Stimulated activated CD4-positive, alpha-beta T cell treated with anti-CD3 and anti-CD28 coated beads, Interleukin-12 subunit alpha, Interleukin-12 subunit beta, amount 100 ng/mL, for 48 hours (primary cell): ENCODE measurements at places on chromosomes 13 and 19.

DNA sequence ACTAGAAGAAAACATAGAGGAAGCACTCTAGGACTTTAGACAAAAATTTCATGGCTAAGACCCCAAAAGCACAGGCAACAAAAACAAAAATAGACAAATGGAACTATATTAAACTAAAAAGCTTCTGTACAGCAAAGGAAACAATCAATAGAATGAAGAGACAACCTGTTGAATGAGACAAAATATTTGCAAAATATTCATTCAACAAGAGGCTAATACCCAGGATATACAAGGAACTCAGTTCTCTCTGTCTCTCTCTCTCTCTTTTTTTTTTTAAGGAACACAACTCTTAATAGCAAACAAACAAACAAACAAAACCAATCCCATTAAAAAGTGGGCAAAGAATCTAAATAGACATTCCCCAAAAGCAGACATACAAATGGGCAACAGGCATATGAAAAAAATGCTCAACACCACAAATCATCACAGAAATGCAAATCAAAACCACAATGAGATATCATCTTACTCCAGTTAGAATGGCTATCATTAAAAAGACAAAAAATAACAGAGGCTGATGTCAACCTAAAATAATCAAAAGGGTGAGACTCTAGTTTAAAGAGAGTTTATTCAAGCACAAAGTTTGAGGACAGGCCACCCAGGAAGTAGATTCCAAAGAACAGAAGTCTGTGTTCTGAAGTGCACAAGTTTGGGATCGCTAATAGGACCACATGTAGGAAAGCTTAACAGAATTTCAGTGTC is 27.1 kb upstream of the SLC7A9 start:
- DNase-seq = no peak

DNA sequence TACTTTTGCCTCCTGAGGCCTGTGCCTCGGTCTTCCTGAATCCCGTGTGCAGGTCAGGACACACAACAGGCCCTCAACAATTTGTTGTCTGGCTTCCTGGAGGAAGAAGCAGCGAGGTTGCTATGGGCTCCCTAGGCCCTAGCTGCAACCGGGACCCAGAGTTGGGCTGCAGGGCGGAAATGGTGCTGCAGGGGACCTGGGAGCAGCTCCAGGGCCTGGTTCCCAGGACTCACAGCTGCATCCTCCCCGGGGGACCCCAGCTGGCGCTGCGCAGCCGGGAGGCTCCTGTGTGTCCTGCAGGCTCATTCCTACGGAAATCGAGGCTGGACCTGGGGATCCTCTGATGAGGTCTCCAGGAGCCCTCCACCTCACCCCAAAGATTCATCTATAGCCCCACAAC is 999 bp upstream of the TNFAIP8L1 start:
- no peak for DNase-seq

- DNase-seq = peak; percentile 61
Observed at GRCh38 chr19:1248786-1249297, 459 bp downstream of the MIDN start.

DNA sequence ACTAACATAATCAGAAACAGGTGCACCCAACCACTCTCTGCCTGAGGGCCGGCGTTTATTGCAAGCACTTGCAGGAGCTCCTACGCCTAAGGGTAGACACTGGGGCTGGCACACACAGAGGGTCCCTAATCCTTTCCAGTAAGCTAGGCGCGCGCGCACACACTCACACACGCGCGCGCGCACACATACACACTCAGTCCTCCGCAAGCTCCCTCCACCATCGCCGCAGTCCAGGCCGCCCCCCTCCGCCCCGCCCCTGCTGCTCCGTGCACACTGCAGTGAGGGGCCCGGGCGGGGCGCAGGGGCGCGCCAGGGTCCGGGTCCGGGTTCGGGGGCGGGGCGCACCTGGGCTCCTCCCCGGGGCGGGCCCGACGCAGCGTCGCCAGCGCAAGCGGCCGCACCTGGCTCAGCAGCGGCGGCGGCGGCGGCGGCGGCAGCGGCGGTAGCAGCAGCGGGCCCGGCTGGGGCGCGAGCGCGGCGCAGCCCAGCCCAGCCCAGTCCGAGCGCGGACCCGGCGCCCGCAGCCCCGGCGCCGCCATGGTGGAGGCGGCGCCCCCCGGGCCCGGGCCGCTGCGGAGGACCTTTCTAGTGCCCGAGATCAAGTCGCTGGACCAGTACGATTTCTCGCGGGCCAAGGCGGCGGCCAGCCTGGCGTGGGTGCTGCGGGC is at the start of gene CAMSAP3:
Gene CAMSAP3, plus strand, starts transcription at position 398 of the 668 bp plus-strand sequence. Its CDS starts 140 bp downstream, at position 538.
- peak; percentile 30 for DNase-seq

- DNase-seq = no peak
Observed at GRCh38 chr13:102693776-102694175, 1.1 kb downstream of the METTL21C start.

DNA sequence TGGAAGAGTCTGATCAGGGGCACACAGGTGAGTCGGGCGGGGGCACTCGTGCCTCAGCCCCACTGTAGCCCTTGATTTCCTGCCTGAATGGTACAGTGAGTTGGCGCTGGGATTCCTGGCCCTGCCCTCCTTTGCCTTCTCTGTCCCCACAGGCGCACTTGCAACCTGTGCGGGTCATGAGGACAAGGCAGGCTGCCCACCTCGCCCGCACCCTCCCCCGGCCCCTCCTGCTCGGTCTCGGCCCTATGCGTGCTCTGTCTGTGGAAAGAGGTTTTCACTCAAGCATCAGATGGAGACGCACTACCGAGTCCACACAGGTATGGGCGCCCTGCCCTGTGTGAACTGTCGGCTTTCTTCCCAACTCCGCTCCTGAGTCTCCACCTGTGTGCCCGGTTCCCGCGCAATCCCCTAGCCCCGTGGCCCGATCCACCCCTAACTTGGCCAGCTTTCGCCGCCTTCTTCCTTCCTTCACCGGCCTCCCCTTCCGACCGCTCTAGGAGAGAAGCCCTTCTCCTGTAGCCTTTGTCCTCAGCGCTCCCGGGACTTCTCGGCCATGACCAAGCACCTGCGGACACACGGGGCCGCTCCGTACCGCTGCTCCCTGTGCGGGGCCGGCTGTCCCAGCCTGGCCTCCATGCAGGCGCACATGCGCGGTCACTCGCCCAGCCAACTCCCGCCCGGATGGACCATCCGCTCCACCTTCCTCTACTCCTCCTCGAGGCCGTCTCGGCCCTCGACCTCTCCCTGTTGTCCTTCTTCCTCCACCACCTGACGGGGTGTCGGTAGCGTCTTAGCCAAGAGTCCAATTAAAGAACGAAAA is 1.6 kb upstream of the KMT2B start:
- DNase-seq = no peak

DNA sequence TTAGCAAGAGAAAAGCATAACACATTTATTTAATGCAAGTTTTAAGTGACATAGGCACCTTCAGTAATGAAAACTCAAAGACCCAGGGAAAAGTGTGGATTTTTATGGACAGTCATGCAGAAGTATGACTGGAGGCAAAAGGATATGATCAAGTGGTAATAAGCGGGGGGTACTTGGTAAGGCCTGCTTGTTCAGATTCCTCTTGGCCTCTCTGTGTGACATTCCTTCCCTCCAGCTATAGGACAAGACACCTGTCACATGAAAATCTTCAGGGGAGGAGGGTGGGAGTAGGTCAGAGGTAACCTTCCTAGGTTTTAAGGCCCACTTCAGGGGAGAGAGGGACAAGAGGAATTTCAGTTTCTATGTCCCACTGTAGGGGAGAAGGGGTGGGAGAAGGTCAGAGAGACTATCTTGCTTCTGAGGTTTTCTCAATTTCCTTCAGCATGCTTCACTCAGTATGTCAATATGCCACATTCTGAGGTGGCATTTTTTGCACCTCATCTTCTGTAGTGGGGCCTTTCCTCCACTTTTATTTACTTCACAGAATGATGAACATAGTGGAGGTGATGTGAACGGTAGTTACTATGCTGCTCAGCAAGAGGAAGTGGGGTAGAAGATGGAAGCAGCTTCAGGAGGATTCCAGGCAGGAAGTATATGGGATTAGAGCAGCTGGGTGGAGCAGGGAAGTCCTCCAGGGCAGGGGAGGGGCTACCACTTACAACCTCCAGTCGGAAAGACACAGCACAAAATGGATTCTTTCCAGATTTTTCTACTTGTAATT is 73.2 kb upstream of the RFC3 start:
- no peak for DNase-seq

GRCh38 chr13:24083722-24084421 is 76.6 kb upstream of the SPATA13 start:
- DNase-seq = no peak

GRCh38 chr19:12126707-12127106 is 13.4 kb downstream of the ZNF20 start:
- no peak for DNase-seq

DNA sequence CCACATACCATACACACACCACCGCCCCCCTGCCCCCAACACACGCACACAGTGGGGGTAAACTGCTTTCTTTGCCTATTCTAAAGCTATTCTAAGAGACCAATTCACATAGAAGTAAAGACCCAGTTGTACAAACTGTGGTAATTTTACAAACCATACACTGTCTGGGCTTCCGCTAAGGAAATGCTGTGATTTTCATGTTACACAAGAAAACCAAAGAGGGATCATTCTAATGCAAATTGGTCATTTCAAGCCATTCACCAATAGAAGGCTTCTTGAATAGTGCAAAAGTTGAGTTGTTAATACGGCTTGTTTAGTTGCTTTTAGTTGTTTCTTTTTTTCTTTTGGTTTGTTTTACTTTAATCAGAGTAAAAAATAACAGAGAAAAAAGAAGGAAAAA is 202.8 kb downstream of the EFNB2 start:
- DNase-seq = no peak

DNA sequence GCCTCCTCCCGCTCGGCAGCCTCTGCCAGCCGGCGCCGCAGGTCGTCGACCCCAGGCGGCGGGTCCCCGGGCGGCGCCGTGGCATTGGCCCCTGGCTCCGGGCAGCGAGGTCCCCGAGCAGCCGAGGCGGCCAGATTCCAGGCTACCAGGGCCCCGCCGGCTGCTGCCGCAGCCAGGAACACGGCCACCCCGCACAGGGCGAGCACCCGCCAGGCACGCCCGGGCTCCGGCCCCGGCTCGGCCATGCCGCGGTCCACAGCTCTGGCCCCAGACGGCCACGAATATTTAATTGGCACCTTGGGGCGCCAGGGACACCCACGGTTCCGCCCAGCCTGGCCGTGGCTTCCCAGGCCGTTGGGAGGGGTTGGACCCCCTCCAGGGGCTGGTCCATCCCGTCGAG is at the start of gene CCDC194:
Gene CCDC194, minus strand, starts transcription at position 283 of the 400 bp plus-strand sequence. Its CDS starts 38 bp downstream, at position 245.
- no peak for DNase-seq

DNA sequence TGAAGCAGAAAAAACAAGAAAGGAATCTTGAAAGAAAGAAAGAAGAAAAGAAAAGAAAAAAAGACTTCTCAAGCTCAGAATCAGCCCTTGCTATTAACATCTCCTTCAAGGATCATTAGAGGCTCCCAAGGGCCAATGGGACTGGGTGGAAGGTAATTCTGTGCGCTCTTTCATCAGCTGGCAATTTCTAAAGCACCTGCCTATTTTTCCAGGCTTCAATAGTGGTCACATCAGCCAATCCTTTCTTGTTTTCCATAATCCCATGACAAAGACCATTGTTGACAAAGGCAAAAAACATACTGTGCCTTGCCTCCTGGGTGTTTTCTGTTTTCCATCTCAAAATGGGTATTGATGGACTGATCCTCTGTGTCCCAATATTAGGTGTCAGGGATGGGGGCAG is 88.2 kb upstream of the TSC22D1 start:
- no peak for DNase-seq

- no peak for DNase-seq
Observed at GRCh38 chr19:53581871-53582279, 43.9 kb downstream of the ZNF331 start.

DNA sequence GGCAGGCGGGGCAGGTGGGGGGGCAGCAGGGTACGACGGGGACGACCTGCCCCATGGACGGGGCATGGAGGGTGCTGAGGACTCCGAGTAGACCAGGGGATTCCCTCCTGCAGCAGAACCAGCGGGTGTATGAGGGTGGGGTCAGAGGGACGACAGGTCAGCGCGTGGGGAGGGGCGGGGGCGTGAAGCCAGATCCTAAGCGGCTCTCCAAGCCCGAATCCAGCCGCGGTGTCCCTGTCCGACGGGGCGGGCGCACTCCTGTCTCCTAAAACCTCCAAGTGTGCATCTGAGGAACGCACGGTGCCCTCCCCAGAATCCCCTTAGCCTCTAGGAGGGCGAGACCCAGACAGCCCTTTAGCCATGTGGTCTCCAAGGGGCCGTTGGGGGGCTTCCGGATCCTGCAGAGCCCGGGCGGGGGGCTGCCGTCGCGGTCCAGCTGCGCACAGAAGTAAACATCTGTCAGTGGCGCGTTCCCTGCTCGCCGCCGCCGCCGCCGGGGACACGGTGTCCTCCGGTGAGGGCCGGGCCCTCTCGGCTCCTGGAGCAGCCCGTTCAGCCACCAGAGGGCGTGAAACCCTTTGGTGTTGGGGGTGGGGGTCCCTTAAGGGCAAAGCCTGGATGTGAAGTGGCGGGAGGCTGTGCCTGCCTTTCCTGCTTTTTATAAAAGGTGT is 730 bp downstream of the NRTN start:
- peak; percentile 41 for DNase-seq

DNA sequence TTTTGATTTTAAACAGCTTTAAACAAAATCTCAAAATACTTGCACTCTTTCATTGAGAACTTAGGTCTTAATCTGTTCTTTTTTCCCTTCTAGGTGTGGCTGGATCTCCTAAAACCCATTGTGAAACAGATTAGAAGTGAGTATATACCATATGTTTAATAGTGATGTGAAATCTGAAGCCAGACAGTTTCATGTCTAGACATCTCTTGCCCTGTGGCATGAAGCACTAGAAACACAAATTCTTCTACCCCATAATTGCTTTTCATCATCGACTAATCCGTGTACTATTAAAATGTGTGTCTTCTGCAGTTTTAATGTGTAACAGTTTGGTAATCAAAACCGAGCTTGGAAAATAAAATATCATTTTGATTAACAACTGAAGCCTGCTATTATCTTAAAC is 188.2 kb upstream of the RNF113B start:
- no peak for DNase-seq
